Activated T-helper 1 cell treated with anti-CD3 and anti-CD28 coated beads, Interleukin-12 subunit alpha, Interleukin-12 subunit beta, Interleukin-2, Interleukin-4 antibody, amounts not matched to agents 30 ng/mL and 10 ng/mL and 1 ng/mL, durations not matched to agents 14 hours and 24 hours and 36 hours (primary cell): ENCODE measurements at places on chromosomes 11 and 22. TPM values are rescaled to one million over a fixed set of nuclear protein-coding genes. Genes with fewer than 3 reads are reported as not detected.
A peak's percentile ranks its signal among the peaks of the same experiment; 100 is the strongest.

- DNase-seq = no peak
Observed at GRCh38 chr11:84793318-84793717, 833.8 kb downstream of the DLG2 start.

The CHST1 gene
- total RNA-seq = 0.17 and 0.23 TPM in 2 replicates

DNA sequence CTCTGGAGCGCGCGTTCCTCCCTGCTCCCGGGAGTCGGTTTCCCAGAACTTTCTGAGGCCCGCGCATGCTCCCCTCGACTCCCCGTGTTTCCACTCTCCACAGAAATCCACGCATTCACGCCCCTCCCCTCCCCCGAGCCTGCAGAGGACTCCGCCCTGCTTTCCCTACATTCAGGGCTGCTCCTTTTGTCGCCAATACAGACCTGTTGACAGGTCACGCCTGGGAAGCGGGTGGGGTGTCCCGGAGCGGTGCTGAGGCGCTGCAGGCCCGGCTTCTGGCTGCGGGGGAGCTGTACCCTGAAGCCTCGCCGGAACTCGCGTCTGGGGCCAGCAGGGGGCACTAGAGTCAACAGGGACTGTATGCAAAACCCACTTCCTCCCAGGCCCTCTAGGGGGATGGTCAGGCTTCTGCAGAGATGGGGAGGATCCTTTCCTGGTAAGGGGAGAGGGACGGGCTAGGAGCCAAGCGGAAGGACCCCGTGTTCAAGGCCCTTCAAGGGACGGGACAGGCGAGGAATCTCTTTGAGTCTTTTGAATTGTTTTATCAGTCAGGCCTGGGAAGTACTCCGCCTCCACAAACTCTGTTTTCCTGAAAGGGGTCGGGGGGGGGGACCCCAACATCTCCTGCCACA is at the start of gene PRAME:
Gene PRAME (minus strand): TSS at position 294 of the 632 bp plus-strand sequence. CDS start 2,433 bp downstream, outside the sequence.
- peak; percentile 62 for DNase-seq

- no peak for DNase-seq
Observed at GRCh38 chr22:27083610-27084009, 426.2 kb downstream of the MIAT start.

DNA sequence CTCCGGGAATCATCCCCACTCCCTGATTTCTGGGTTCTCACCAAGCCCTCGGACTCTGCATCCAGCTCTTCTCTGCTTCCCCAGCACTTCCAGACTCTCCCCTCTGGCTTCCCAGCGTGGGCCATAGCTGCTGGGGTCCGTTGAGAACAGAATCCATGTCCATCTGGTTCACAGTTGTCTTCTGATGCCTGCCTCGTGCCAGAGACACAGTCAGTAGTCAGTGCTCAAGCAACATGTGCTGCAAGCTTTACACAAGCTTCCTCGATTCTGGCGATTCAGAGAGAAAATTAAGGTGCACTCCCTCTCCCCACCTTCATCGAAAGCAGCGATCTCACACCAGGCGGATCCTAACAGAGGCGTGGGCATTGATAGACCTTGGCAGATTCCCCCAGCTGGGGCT is 495.5 kb downstream of the TBC1D22A start:
- no peak for DNase-seq

- DNase-seq = no peak
Observed at GRCh38 chr11:129598378-129598777, 217.3 kb upstream of the TMEM45B start.
